ENCODE measurements at places on chromosomes 5 and 9. TPM values are rescaled to one million over a fixed set of nuclear protein-coding genes. Genes with fewer than 3 reads are reported as not detected.

GRCh38 chr5:4230471-4230785 is 634.8 kb downstream of the IRX1 start:
- H3K4me1 ChIP-seq, result peaks cover 17% of the 10 kb centered on the region
- no peak overlapping the region for H3K27ac ChIP-seq
- DNase-seq, result no peak
- H3K27me3 ChIP-seq, result peaks cover 5% of the 10 kb centered on the region
- H3K36me3 ChIP-seq, result peaks cover 8% of the 10 kb centered on the region

DNA sequence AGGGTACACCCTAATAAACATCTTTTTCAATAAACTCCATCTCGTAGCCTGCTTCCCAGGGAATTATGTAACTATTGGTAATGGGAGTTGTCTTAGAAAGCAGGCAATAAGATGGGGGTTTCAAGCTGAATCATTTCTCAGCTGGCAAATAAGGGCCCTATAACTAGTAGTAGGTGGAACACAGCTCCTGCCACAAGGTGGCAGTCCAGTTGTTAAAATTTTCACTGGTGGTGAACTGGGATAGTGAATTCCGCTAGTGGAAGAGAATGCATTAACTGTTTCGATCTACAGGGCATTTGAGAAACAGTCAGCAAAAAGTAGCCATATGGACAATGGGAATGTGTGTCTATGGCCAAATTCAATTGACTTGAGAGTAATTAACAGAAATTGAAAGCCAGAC is 27.7 kb downstream of the PCDHB15 start:
- H3K27ac ChIP-seq, result no peak overlapping the region
- H3K4me3 ChIP-seq, result no peak overlapping the region
- no peaks in the 10 kb centered on the region for H3K27me3 ChIP-seq
- no peak for DNase-seq
- no peaks in the 10 kb centered on the region for H3K4me1 ChIP-seq

DNA sequence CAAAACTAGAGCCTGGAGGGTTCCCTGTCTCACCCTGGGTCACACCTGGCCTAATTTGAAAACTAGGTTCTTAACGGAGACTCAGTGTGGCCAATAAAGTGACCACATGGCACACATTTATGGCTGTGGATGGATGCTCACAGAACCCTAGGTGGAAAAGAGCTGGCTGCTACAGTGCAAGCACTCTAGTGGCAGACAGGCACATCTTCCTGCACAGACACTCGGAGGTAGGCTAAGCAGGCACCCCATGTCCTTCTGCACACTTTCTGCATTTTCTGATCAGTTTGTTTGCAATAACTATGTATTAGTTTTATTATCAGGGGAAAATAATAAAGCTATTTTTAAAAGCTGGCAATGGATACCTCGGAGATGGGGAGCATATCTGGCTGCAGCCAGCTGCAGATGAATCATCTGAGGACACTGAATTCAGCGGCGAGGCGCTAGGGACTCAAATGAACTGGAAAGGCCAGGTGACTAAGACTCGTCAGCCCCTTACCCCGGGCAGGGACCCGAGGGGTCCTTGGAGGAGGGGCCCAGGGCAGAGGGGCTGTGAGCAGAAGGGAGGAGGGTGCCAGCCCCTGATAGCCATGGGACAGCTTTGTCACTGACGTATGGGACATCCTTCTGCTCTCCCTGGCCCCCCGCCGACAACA is 96.2 kb downstream of the OLFM1 start:
- H3K27me3 ChIP-seq, result peaks cover 54% of the 10 kb centered on the region
- peaks cover 6% of the 10 kb centered on the region for H3K4me1 ChIP-seq
- no peaks in the 10 kb centered on the region for H3K36me3 ChIP-seq
- no peak overlapping the region for H3K27ac ChIP-seq

DNA sequence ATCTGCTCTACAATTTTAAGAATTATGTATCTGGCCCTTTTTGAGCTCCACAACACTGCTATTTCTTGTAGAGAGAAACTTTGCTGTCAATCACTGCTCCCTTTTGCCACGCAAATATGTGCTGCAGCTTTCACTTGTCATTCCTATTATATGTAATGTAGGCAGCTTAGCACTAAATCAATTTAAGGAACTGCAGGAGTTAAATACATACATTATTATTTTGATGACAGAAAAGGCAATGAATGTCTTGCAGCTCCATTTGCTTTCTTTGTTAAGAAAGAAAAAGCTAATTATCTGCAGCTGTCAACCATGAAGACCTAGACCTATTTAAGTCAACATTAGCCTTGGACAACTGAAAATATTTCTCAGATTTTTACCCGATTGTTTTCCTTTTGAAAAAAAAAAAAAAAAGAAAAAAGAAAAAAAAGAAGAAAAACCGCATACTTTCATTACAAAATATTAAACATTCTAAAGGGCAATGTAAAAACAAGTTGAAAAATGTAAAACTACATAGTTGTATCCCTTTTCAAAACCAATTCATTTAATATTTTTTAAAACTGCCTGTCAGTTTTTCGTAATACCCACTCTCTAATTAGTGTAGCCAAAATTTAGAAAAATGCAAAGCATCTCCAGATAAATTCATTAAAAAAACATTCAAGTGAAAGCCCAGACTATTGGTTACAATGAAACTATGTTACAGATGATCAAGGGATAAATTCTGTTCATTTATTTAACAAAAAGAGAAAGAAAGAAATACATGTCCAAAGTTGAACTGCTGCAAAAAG is 57.2 kb downstream of the RFX3 start:
- peaks cover 29% of the 10 kb centered on the region for H3K4me1 ChIP-seq
- peaks cover 5% of the 10 kb centered on the region for H3K36me3 ChIP-seq
- no peak overlapping the region for H3K4me3 ChIP-seq
- H3K27me3 ChIP-seq, result no peaks in the 10 kb centered on the region
- peak overlapping the region; percentile 72 for H3K27ac ChIP-seq
- DNase-seq, result no peak

- H3K4me3 ChIP-seq, result no peak overlapping the region
- H3K27ac ChIP-seq, result no peak overlapping the region
- H3K4me1 ChIP-seq, result peaks cover 4% of the 10 kb centered on the region
- H3K36me3 ChIP-seq, result no peaks in the 10 kb centered on the region
- no peaks in the 10 kb centered on the region for H3K27me3 ChIP-seq
These were observed 50.0 kb upstream of the NUDT12 start for GRCh38 chr5:103612545-103612944.

- no peak overlapping the region for H3K4me3 ChIP-seq
- no peaks in the 10 kb centered on the region for H3K27me3 ChIP-seq
- peaks cover 33% of the 10 kb centered on the region for H3K4me1 ChIP-seq
- H3K36me3 ChIP-seq, result peaks cover 13% of the 10 kb centered on the region
- peak overlapping the region; percentile 74 for H3K27ac ChIP-seq
These were observed 418.8 kb downstream of the KDM4C start for GRCh38 chr9:7176561-7176960.

DNA sequence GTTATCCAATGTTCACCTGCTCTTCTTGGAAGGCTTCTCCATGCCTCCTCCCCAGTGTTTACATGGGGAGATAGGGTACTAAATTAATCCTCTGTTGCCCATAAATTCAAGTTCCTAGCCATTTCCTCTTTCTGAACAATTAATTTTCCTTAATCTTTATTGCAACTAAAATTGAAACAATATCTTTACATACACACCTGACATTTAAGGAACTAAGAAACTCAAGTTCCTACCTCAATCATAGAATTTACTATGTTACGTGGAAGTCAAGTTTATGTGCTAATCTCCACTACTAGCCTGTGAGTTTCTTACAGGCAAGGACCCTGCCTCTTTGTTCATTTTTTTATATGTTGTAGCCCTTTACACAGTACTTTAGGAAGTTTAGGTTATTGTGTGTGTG is 10.1 kb upstream of the ADRB2 start:
- no peak overlapping the region for H3K4me3 ChIP-seq
- H3K4me1 ChIP-seq, result peaks cover 26% of the 10 kb centered on the region
- no peak for DNase-seq
- H3K36me3 ChIP-seq, result no peaks in the 10 kb centered on the region
- no peak overlapping the region for H3K27ac ChIP-seq

DNA sequence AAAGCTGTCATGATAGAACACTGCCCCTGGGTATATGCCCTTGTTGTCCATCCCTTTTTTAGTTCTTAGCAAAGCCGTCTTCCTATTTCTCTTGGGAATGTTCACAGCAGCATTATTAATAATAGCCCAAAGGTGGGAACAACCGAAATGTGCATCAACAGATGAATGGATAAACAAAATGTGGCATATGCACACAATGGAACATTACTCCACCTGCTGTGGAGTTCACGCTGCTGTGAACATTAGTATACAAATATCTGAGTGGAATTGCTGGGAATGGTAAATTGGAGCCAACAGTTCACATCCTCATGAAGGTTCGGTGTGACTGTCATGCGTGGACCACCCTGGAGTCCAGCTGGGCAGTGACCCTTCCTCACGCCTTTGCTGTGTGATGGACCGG is 36.5 kb upstream of the NUTM2G start:
- H3K27ac ChIP-seq, result no peak overlapping the region
- H3K36me3 ChIP-seq, result peaks cover 34% of the 10 kb centered on the region
- no peak overlapping the region for H3K4me3 ChIP-seq
- no peaks in the 10 kb centered on the region for H3K4me1 ChIP-seq
- no peaks in the 10 kb centered on the region for H3K27me3 ChIP-seq

DNA sequence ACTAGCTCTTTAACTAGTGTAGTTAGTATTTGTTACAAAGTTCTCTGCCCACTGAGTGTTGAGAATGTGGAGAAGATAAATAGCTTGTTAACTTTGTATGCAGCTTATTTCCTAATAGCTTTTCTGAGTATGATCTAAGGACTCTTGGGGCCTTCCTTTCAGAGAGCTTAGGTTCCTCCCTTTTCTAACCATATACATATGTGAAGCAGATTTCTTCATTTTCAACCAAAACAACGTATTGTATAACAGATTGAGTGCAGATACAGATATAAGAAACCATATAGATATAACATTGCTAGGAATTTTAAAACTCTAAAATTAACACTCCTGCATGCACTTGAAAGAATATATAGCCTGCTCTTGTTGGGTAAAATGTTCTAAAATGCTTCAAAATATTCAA is 70.4 kb downstream of the SCAMP1 start:
- H3K27me3 ChIP-seq, result no peaks in the 10 kb centered on the region
- H3K4me3 ChIP-seq, result no peak overlapping the region

- no peak overlapping the region for H3K4me3 ChIP-seq
- H3K36me3 ChIP-seq, result no peaks in the 10 kb centered on the region
- H3K27me3 ChIP-seq, result peaks cover 19% of the 10 kb centered on the region
- no peak for DNase-seq
These were observed 99.9 kb upstream of the PPP1R26 start for GRCh38 chr9:135379540-135380267.

GRCh38 chr9:76629205-76629990 is 134.8 kb upstream of the PCA3 start:
- DNase-seq, result no peak
- H3K36me3 ChIP-seq, result no peaks in the 10 kb centered on the region
- H3K27ac ChIP-seq, result no peak overlapping the region
- no peaks in the 10 kb centered on the region for H3K27me3 ChIP-seq
- no peaks in the 10 kb centered on the region for H3K4me1 ChIP-seq
- no peak overlapping the region for H3K4me3 ChIP-seq

DNA sequence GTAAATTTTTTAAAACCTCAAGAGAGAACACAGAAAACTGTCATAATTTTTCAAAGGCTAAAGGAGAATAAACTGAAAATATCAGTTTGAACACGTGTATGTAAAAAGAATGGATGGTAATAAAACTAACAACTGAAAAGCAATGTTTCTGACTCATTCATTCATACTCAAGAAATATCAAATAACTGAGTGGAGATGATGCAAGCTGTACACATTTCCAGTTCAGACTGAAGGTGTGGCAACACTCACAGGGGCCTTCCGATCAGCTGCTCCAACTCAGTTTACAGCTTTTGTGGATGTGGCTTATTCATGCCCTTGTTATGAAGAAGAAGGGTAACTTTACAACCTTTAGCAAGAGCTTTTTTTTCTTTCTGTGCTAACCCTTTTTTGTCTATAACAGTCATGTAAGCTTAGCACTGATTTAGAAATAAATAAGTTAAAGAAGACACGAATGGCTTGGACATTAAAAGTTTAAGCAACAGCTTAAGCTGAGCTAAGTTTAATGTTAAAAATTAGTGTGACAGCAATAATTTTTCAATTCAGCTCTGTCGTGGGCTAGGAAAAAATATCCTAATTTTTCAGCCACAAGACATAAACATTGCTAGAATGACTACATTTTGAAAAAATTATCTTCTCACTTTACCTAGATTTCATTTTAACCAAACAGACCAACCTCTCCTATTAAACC is 453.5 kb downstream of the RAB3C start:
- H3K27me3 ChIP-seq, result no peaks in the 10 kb centered on the region
- H3K4me3 ChIP-seq, result peak overlapping the region; percentile 96
- no peak for DNase-seq
- peaks cover 3% of the 10 kb centered on the region for H3K36me3 ChIP-seq
- peak overlapping the region; percentile 59 for H3K27ac ChIP-seq

GRCh38 chr5:171965745-171966144 is 40.7 kb downstream of the FBXW11 start:
- peaks cover 8% of the 10 kb centered on the region for H3K36me3 ChIP-seq
- peaks cover 21% of the 10 kb centered on the region for H3K4me1 ChIP-seq
- no peak overlapping the region for H3K4me3 ChIP-seq
- DNase-seq, result no peak
- H3K27me3 ChIP-seq, result no peaks in the 10 kb centered on the region
- no peak overlapping the region for H3K27ac ChIP-seq

DNA sequence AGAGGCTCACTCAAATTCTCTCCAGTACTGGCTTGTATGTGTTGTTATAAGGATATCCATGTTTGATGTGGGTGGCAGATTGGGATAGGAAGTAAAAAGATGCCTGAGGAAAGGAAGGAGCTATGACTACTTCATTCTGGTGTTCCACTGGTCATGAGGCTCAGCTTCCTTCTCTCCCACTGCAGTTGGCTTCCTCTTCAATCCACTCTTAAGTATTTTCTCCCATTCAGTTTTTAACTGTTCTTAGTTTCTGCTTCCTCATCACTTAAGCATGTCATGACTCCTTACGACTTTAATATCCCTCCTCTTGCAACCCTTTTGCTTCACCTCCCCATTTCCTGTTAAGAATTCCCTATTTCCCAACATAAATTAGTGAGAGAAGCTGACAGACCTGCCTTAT is 81.1 kb downstream of the PJA2 start:
- no peak for DNase-seq
- no peak overlapping the region for H3K27ac ChIP-seq
- H3K4me1 ChIP-seq, result no peaks in the 10 kb centered on the region
- H3K4me3 ChIP-seq, result no peak overlapping the region
- peaks cover 9% of the 10 kb centered on the region for H3K36me3 ChIP-seq

GRCh38 chr5:76808141-76808691 is 10.6 kb upstream of the F2RL1 start:
- H3K4me1 ChIP-seq, result peaks cover 12% of the 10 kb centered on the region
- H3K27me3 ChIP-seq, result peaks cover 5% of the 10 kb centered on the region
- no peak overlapping the region for H3K27ac ChIP-seq
- no peaks in the 10 kb centered on the region for H3K36me3 ChIP-seq
- no peak overlapping the region for H3K4me3 ChIP-seq

TLX3 gene
- total RNA-seq, result not detected

TAF1L gene
- total RNA-seq, result not detected

SLC6A3 gene
- total RNA-seq, result 0.04 TPM

IFNA2 gene
- total RNA-seq, result 0.34 TPM

COL23A1 gene
- total RNA-seq, result 13.6 TPM

SIL1 gene
- total RNA-seq, result 51.2 TPM

IQGAP2 gene
- total RNA-seq, result 15.2 TPM

GPR150 gene
- total RNA-seq, result not detected

GRIA1 gene
- total RNA-seq, result 1.3 TPM
